ENCODE measurements at places on chromosomes 6 and 20.

DNA sequence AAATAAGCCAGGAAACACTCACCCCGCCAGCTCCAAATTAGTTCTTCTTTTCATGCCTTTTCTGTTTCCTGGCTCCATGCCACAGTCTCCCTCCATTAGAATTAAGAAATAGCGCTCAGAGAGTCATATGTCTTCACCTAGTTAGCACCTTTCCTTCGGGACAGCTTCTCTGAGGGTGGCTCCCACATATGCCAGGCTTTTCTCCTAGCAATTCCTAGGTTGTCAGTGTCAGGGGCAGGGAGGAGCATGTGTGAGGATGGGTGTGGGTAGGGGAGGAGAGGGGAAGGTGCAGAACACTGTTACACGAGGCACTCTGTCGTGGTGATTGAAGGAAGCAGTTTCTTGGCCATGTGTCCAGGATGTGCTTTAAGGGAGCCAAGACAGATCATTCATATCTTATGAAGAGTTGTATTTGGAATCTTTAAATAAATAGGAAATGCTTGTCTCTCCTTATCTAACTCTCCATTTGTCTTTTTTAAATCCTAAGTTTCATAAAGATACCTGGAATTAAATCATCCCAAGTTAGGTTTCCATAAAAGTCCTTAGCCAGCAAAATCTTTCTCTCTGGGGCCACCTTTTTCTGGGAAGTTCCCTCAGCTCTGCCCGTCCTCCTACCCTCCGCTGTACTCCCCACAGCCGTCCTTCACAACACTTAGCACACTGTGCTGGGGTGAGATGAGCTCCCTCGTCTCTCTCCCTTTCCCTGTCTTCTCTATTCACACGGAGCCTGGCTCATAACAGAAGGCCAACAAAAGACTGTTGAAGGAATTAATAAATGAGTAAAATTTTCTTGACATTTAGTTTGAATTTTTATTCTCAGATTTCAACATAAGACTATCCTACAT is 361.0 kb downstream of the CD83 start:
- no peak for DNase-seq

GRCh38 chr6:105210932-105211531 is 31.2 kb upstream of the POPDC3 start:
- DNase-seq, result no peak

GRCh38 chr6:72554761-72555221 is 67.1 kb upstream of the KCNQ5 start:
- DNase-seq, result no peak

DNA sequence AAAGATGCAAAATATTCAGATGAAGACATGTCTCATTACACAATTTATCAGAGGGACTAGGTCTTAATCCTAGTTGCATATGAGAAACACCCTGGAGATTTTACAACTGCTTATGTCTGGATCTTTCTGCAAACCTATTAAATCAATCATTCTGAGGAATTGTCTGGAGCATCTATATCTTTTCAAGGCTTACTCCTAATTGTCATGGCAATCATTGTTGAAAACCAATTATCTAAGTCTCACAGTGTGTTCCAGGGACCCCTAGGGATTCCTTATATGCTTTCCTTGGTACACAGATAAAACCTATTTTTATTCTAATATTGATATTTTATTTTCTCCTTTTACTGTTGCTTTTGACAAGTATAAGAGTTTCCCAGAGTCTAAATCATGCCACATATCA is 696.9 kb upstream of the EYS start:
- no peak for DNase-seq

DNA sequence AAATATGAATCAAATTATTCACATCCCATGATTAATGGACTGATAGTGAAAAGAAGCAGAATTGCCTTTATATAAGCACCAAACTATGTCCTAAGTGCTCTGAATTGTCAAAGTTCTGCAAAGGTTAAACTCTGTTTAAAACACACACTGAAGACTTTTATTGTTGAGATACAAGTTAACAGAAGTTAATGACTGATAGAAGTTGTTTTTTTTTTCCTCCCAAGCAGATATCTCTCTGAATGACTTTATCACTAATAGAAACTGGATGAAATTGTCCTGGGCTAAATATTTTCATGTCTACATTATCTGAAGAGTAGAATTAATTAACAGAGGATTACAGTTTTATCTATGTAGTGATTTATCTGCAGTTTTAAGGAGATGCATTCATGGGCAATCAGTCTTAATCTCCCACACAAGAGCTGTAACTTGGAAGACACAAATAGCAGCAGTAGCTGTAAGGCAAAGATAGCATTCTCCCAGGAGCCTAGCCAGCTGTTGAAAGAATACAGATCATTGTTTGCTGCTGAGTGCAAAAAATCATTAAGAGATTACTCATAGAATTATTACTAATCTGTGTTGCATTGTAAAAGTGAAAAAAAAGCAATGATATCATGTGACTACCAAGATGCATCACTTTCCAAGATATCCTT is 49.9 kb downstream of the BMP5 start:
- DNase-seq, result no peak

DNA sequence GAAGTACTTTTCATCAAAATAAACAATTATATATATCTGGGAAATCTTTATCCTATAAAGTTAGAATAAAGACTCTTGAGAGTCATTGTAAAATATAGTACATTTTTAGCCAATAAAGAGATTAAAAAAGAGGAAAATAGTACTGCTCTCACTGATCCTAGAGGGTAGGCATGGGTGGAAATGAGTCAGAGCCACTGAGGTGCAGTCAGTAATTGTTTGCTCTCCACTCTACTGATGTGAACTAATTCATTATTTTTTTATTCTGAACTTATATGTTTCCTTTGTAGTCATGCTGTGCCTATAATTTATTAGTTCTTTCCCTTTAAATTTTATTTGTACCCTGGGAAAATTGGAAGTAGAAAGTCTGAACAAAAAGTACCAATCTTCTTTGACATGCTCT is 1359.4 kb upstream of the GJE1 start:
- DNase-seq, result no peak

- no peak for DNase-seq
Measured at GRCh38 chr6:5379647-5380242, 118.4 kb downstream of the FARS2 start.

GRCh38 chr6:25535632-25536225 is 116.3 kb upstream of the SCGN start:
- no peak for DNase-seq

DNA sequence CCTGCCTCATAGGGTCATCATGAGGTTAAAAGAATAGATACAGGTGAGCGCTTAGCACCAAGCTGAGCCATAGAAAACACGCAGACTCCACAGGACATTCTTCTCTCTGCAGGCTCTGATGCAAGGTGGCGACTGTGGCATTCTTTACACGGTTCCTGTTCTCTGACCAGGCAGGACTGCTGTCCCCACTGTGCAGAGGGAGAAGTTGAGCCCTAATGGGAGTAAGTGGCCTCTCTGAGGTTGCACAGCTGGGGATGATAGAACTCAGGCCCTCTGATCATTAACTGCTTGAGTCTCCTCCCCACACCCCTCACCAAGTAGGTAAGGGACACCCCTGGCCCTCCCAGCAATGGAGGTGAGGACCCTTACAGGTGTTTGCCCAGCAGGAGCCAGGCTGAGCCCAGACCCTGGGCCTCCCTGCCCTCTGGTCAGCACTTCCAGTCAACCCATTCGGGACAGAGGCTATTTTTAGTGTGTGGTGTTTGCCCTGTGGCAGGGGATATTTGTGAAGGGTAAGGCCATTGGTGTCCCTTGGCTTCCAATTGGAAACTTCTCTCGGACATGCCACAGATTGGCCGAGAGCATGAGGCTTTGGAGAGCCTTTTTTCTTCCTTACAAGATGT is 116.8 kb downstream of the VEGFA start:
- no peak for DNase-seq

DNA sequence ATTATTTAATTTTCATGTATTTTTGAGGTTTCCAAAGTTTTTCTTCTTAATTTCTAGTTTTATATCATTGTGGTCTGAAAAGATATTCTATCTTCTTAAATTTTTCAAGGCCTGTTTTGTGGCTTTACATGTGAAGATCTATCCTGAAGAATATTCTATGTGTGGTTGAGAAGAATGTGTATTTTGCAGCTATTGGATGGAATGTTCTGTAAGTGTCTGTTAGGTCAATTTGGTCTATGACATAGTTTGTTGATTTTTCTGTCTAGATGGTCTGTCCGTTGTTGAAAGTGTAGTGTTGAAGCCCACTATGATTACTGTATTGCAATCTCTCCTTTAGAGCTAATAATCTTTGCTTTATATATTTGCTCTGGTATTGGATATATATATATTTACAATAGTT is 125.7 kb downstream of the CRYBG1 start:
- no peak for DNase-seq

GRCh38 chr6:145963216-145964068 is 716 bp downstream of the SHPRH start:
- DNase-seq, result peak; percentile 75

DNA sequence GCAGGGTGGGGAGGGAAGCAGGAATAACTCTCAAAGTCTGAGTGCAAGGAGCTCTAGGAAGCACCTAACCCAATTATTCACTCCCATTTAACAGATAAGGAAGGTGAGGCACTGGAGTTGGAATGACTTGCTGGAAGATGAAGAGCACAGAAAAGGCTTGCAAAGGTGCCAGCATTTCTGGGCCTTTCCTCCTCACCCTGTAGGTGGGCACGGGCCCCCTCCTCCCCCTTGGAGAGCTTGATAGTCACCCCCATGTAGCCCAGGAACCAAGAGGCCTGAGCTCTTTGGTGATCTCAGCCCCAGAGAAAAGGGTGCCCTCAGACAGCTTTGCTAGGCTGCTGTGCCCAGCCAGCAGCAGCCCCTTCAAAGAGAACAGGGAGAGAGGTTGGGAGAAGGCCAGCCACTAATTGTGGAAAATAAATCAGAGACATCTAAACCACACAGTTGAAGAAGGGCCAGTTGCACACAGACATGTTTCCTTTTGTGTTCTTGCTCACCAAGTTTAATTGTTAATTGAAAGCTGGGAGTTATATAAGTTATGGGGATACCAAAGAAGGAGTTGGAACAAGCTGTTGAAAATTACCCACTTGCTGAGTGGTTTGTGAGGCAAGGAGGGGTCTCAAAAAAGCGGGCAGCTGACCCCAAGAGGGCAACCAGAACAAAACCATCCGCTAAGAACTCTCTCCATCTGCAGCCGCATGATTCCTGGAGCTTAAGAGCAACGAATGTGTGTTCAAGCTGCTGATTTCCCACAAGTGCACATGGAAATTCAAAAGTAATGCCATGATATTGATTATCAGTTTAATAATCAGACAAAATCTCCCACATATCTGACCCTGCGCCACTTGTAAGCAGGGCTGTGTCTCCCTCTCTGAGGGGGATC is 77.0 kb downstream of the MRPL14 start:
- no peak for DNase-seq

GRCh38 chr6:75115481-75115880 is 90.4 kb downstream of the COL12A1 start:
- no peak for DNase-seq

GRCh38 chr6:154359161-154359574 is 2.6 kb upstream of the IPCEF1 start:
- no peak for DNase-seq

DNA sequence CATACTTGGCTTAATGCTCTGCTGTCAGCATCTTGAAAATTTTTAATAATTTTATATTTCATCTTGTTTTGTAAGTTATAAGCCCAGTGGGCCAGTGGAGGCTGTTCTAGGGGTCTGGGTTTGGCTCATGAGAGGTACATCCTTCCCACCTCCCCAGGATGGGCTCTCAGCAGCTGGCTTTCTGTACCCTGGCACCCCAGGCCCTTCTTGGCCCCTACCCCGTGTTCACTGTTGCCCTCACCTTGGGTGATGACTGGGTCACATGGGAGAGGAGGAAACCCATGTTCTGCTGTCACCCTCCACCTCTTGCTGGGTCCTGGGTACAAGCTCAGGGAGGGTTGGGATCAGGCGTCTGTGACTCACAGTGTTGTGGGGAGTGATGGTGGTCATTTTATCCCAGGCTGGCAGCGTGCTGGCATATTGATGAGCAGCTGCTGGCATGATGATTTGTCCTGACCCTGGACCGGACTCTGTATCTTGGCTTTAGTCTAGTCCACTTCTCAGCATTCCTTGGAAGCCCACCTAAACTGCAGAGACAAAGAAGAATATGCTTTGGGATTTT is 34.6 kb downstream of the SLC16A10 start:
- no peak for DNase-seq

GRCh38 chr6:163329991-163330390 is 84.5 kb upstream of the QKI start:
- no peak for DNase-seq

DNA sequence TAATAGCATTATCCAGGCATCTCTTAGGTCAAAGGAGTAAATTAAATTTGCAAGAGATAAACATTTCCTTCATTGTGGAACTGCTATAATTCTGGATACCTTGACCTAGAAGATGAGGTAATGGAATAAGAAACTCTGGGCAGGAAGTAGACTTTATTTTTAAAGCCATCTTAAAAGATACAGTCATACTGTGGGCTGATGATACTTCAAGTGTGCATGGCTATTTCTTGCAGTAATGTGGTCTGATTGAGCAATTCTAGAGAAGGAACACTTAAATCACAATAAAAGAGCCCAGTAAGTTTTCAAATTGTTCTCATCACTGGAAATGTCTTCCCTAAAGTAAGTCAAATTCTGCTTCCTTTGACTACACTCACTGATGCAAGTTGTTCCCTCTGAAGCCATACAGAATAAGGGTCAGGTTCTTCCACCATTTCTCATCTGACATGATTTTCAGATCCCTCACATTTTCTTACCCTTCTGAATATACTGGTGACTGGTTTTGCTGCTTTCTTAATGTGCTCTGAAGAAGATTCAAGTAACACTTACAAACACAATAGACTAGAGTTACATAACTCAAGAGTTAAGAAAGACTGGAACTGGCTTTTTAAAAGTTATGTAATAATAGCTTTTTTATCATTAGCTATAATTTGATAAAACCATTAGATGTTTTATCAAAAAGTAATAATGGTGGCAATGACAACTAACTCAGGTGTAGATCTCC is 62.6 kb upstream of the TMEM244 start:
- no peak for DNase-seq

- no peak for DNase-seq
Measured at GRCh38 chr6:73733791-73734190, 37.8 kb downstream of the CD109 start.

GRCh38 chr20:32535953-32536823 is 48.9 kb downstream of the NOL4L start:
- peak; percentile 83 for DNase-seq

GRCh38 chr6:114987281-114987680 is 644.5 kb upstream of the HS3ST5 start:
- no peak for DNase-seq

DNA sequence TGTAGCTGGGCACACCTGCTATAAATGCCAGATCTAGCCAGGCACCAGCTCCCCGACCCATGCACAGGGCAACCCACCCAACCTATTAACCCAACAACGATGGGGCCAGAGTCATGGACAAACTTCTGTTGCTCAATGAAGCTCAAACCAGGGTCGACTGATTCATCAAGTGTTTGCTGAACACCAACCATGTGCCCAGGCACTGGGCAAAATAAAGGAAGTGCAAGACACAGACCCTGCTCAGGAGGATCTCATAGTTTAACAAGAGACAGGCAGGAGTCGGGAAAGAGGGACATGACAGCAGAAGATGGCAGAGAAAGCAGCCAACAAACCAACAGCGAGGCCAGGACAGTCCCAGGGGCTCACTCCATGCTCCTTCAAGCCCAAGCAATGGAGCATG is 18.8 kb downstream of the KCNK5 start:
- no peak for DNase-seq
